ENCODE measurements at places on chromosomes 2 and 18. TPM values are rescaled to one million over a fixed set of nuclear protein-coding genes. Genes with fewer than 3 reads are reported as not detected.

DNA sequence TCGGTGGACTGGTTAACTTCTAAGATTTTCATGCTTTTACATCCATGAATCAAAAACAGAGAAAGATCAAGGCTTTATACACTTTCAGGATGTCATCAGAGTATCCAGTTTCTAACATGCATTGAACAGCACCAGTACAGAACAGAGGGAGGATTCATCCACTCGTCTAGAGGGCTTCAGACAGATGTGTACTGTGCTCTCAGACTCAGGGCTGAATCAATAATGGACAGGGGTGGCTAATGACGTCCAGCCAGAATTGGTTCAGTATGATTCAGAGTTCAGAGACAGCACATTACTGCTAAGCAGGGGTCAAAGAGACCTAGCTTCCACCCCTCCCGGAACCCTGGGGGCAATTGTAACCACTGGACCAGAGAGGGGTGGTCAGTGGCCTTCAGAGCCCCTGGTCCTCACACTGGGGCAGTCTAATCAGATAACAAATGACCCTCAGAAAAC lies 37.3 kb downstream of the RNU4ATAC start:
- DNase-seq = no peak

DNA sequence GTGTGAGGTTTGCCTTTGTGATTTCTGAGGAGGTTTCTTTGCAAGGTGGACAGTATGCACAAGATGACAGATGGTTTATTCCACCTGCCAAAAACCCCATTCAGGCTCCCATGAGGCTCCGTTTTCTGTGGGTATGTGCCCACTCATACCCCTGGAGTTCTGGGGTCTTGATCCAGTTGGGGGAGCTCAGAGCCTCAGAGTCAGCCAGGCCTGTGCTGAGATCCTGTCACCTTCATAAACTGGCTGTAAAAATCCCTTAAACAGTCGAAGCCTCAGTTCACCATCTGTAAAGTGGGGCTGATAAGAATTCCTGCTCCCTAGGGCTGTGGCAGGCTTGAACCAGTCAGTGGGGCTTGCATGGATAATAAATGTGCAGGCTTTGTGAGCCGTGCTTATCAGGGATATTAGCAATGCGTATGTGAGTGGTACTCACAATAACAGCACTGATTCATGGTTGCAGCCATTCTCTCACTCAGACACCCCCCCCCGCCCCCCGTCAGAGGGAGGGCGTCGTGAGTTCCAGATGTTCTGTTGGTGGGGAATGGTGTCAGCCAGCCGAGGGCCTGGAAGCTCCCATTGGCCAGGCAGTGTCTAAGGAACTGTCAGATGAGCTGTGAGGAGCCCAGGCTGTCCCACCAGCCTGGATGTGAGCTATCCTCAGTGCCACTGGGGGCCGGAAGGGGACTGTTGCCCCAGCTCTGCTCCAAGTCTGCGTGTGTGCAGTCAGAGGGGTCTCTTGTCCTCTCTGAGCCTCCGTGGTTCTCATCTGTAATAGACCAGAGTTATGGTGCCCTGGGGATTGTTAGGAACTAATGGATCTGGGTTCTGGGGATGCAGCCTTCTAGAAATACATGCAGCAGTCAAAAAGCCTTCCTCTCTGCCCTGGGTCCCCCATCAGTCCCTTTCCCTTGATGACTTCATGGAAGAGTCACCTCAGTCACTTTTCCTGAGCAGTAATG lies 51.7 kb downstream of the KCNIP3 start:
- DNase-seq = no peak

GRCh38 chr2:119548516-119549120 lies 4.4 kb downstream of the CFAP221 start:
- no peak for DNase-seq

DNA sequence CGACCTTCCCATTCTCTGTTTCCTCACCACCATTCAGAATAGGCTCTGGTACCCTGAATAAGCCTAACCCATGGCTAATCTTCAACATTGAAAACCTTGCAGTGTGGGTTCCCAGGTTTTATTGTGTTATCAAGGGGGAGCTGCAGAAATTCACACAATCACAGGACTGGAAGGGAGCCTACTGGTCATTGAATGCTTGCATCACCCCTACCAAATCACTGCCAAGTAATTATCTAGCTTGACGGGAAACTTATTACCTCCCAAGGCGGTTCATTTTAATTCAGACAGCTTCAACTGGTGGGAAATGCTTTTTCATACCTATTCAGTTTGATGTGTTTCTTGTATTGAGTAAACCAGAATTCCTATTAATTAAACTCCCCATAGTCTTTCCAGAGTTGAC lies 33.6 kb upstream of the EFEMP1 start:
- DNase-seq = no peak

PLA2R1 gene
- 2.4 TPM for total RNA-seq

AFF3 gene
- 4.0 TPM for total RNA-seq

DNA sequence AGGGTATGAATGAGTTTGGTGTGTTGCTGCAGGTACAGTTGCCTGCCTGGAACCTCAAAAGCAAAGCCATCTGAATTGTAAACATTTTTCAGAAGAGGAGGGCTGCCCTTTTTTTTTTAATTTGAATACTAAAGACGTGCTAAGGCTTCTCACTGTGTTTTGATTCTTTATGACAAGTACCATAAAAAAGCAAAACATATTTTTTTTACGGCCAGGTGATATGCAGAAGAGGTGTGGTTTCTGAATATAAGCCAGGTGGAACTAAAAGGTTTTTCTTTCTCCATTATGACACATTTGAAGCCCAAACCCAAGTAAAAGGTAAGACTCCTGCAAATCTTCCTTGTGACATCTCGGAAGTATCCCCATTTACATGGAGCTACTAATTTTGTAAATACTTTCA lies 246.3 kb downstream of the IRS1 start:
- no peak for DNase-seq

DNA sequence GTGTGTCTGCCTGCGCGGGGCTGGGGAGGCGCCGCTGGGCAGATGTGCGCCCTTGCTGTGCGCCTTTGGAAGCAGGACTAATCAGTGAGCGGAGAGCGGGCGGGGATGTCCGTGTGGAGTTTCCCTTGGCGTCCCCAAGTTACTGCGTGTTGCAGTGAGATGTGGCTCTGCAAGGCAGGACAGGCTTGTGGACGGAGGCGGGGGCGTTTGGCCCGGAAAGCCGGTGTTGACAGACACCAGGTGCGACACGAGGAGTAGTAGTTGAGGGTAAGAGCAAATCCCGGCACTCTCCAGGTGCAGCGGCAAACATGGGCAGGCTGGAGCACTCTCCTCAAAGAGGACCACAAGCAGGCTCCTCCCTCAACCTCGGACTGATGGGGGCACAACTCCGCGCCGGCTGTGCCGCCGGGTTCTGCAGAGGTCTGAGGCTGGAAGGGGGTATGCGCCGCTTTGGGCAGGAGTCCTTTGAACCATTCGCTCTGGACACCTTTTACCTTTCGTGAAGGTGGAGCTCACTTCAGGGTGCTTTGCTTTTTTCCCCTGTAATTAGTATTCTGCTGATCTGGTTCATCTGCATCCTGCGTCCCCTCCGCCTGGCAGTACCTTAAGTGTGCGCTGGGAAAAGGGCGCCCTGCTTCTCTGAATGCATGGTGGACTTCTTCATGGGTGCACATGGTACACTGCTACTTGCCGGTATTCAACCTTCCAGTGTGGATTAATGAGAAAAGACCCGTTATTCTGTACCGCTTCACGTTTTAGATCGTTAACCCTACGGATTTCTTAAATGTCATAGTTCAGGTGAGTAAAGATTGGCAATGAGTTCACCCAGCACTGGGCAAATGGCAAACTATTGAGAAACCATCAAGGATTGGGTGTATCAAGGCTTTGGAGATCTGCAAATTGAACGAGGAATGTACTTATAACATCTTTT lies 608 bp downstream of the CDH7 start:
- DNase-seq = peak; percentile 5

- DNase-seq = no peak
These were observed 48.1 kb upstream of the RAPH1 start for GRCh38 chr2:203583084-203583695.

GRCh38 chr2:19111354-19111753 lies 247.1 kb downstream of the OSR1 start:
- DNase-seq = no peak

DNA sequence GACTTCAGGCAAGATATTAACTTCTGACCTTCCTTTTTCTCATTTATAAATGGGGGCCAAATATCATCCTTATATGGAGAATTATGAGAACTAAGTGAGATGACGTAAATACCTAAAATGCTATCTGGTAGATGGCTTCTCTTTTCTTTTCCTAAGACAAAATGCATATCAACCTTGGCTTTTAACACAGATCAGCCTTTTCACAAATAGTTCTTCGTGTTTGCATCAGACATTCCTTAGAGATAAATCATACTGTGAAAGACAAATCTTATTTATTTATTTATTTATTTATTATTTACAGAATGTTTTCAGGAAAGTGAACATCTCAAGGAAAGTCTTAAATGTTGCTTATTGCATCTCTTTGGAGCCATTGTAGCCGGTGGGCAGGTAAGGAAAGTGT lies 62.8 kb downstream of the NBEAL1 start:
- no peak for DNase-seq

CNDP2 gene
- total RNA-seq = 71.5 TPM

DNA sequence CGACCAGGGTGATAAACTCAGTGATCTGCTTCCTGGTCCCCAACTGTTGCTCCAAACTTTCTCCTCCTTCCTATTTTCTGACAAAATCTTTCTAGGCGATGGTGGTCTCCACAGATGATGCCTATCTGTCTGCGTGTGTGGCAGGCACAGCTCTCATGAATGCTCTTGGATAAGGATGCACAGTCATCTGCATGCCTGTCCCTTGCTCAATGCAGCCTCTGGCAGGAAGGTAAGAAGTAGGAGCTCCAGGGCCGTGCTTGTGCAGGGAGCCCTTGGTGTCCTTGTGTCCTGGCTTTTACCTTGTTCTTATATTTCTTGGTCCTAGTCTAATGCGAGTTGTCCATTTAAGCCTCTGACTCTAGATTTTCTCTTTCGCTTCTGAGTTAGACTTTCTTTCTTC lies 57.5 kb downstream of the INSIG2 start:
- DNase-seq = no peak

DNA sequence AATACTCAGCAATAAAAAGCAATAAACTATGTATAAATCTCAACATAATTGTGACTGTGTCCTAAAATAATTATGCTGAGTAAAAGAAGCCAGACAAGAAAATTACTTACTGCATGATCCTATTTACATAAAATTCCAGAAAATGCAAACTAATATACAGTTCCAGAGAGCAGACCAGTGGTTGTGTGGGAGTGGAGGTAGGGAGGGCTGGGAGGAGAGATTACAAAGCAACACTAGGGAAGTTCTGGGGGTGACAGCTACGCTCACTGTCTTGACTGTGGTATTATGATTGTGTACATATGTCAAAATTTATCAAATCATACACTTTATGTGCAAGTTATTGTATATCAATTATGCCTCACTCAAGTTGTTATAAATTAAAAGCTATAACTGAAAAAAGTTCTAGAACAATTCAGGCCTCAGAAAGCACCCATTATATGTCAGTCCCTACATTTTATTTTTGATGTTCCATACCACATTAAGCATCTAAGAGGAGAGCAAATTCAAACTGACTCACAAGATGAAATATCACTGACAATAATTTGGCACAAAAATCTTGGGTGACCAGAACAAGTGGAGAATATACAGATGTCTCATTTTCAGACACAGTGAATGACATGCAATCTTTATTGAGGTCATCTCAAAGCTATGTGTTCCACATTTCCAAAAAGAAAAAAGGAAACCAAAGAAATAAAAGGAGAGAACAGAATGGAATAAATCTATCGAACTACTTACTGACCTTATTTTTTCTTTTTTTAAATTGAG lies 85.1 kb downstream of the ANTXR1 start:
- DNase-seq = no peak

DNA sequence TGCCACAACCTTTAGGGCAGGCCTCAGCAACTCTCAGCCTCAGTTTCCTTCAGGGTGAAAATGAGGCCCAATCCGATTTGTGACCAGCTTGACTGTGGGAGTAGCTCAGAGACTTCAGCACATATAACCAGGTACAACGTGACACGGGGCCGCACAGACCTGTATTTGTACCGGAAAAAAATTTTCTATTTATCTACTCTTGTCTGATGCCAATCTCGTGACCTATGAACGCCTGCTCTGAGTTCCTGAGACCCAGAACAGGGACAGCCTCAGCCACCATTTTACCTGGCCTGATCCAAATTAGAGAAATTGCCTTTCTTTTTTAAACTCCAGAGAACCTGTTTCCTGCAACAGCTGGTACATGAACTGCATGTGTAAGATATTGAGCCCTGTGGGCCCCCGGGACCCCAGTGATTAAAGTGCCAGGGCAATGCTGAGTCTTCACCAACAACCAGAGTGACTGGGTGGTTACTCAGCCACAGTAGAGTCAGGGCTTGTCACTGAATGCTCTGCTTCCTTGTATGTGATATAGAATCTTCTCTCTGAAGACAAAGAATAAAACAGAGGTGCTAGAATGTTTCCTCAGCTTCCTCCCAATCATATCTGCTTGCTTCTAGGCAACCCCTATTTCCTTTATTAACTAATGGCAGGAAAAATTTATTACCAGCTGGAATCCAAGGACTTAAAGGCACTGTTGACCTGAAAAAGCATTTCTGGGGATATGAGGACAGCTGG lies 47.8 kb upstream of the FZD7 start:
- DNase-seq = no peak

PRSS56 gene
- not detected for total RNA-seq

GRCh38 chr2:237860273-237860935 lies 981 bp downstream of the RAMP1 start:
- no peak for DNase-seq

GRCh38 chr2:15687720-15688119 lies 96.1 kb downstream of the DDX1 start:
- DNase-seq = no peak

Measured in heart right ventricle (tissue), 16 donors.